SJCRH30 (cell line): ENCODE measurements at places on chromosomes 2 and 18. TPM values are rescaled to one million over a fixed set of nuclear protein-coding genes. Genes with fewer than 3 reads are reported as not detected.
A peak's percentile ranks its signal among the peaks of the same experiment; 100 is the strongest.

The CDCA7 gene
- total RNA-seq, result 68.7 and 76.9 TPM in 2 replicates

The ACVR2A gene
- 23.8 and 27.0 TPM in 2 replicates for total RNA-seq

The ABCG5 gene
- not detected in 2 replicates for total RNA-seq

The ACADL gene
- 1.2 and 1.6 TPM in 2 replicates for total RNA-seq

The CRYGD gene
- total RNA-seq, result not detected in 2 replicates

The GALNT5 gene
- 0.02 TPM in 1 of 2 replicates, not detected in the other for total RNA-seq

The GRHL1 gene
- total RNA-seq, result 0.48 and 0.79 TPM in 2 replicates

DNA sequence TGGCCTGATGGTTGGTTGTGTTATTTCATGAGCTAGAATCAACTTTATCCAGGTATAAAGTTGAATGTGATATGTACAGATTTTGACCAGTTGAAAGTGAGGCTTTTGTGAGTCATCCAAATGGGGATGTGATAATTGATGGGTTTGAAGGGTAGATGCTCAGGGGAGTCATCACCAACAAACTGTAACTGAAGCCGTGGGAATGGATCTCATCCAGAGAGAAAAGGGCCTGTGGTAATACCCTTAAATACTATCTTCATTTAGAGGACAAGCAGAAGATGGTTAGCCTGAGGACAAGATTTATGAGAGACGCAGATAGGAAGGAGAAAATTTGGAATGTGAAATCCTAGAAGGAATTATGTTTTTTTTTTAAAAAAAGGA, 90.5 kb upstream of the MYO3B start:
- no peaks in the 10 kb centered on the region for H3K4me1 ChIP-seq
- H3K27me3 ChIP-seq, result no peaks in the 10 kb centered on the region
- H3K36me3 ChIP-seq, result no peaks in the 10 kb centered on the region
- no peak overlapping the region for H3K27ac ChIP-seq
- no peak for DNase-seq

DNA sequence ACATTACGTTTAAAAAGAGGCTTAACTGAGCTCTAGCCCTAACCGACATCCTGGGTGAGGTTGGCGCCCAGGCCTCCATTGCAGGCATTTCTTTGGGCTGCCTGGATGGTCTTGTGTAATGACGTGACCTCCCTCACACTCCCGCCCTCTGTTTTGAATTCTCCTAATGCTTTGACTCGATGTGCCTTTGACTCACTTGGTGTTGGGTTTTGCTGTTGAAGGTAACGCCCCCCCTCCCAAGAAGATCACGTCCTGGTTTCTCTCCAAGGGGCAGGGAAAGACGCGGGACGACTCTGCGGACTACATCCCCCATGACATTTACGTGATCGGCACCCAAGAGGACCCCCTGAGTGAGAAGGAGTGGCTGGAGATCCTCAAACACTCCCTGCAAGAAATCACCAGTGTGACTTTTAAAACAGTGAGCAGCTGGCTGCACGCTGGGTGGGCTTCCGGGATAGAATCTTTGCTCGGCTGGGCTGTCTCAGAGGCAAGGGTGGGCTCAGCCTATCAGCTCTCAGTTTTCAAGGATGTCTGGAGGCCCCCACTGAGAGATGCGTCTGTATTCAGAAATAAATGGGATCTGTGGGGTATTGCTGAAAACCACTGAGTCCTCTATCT, 87.9 kb upstream of the ATG16L1 start:
- peak overlapping the region; percentile 47 for H3K4me3 ChIP-seq
- H3K4me1 ChIP-seq, result peaks cover 4% of the 10 kb centered on the region; the same call in 1 of the 2 replicates
- no peaks in the 10 kb centered on the region for H3K36me3 ChIP-seq
- H3K27ac ChIP-seq, result peak overlapping the region; percentile 53
- no peaks in the 10 kb centered on the region for H3K27me3 ChIP-seq

- no peaks in the 10 kb centered on the region for H3K27me3 ChIP-seq
- H3K4me1 ChIP-seq, result peaks cover 27% of the 10 kb centered on the region
- H3K27ac ChIP-seq, result no peak overlapping the region; the same call in 1 of the 2 replicates
- H3K36me3 ChIP-seq, result no peaks in the 10 kb centered on the region
- H3K4me3 ChIP-seq, result no peak overlapping the region
- peak; percentile 17 for DNase-seq
Measured at GRCh38 chr2:13021470-13021957, 304.8 kb downstream of the TRIB2 start.

- H3K36me3 ChIP-seq, result no peaks in the 10 kb centered on the region
- no peak for DNase-seq
- H3K27ac ChIP-seq, result no peak overlapping the region
- peaks cover 6% of the 10 kb centered on the region for H3K4me1 ChIP-seq
- no peaks in the 10 kb centered on the region for H3K27me3 ChIP-seq
- no peak overlapping the region for H3K4me3 ChIP-seq
Measured at GRCh38 chr18:9961041-9961440, 47.2 kb downstream of the VAPA start.

GRCh38 chr2:85376291-85377065, 21.9 kb downstream of the ELMOD3 start:
- no peaks in the 10 kb centered on the region for H3K4me1 ChIP-seq
- H3K27me3 ChIP-seq, result no peaks in the 10 kb centered on the region
- DNase-seq, result no peak
- no peak overlapping the region for H3K4me3 ChIP-seq
- peaks cover 26% of the 10 kb centered on the region for H3K36me3 ChIP-seq

- H3K4me3 ChIP-seq, result no peak overlapping the region
- no peak for DNase-seq
- no peaks in the 10 kb centered on the region for H3K27me3 ChIP-seq
- no peak overlapping the region for H3K27ac ChIP-seq
- no peaks in the 10 kb centered on the region for H3K36me3 ChIP-seq
- H3K4me1 ChIP-seq, result peaks cover 29% of the 10 kb centered on the region
Measured at GRCh38 chr2:181310967-181311366, 146.2 kb upstream of the ITGA4 start.

DNA sequence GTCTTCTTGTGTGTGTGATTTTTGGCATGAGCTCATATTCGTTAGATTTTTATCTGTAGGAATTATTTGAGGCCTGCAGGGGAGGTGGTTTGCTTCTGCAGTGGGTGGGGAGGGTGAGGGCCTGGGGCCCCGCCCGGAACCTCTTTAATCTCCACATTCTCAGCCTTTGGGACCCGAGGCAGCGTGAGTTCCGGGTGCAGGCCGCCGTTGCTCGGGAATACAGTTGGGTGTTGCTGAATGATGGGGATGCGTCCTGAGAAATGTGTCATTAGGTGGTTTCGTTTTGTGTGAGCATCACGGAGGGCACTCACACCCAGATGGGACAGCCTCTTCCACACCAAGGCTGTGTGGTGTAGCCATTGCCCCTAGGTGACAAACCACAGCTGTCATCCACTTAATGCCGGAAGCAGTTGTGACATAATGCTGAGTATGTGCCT, 13.7 kb upstream of the GAL3ST2 start:
- no peaks in the 10 kb centered on the region for H3K27me3 ChIP-seq
- H3K36me3 ChIP-seq, result no peaks in the 10 kb centered on the region
- H3K4me3 ChIP-seq, result peak overlapping the region; percentile 16; the same call in 1 of the 2 replicates

- H3K36me3 ChIP-seq, result peaks cover 94% of the 10 kb centered on the region
- peaks cover 8% of the 10 kb centered on the region; the same call in 1 of the 2 replicates for H3K4me1 ChIP-seq
- no peak for DNase-seq
Measured at GRCh38 chr2:69075486-69075885, 62.5 kb downstream of the ANTXR1 start.

GRCh38 chr2:140276661-140277060, 1496.5 kb upstream of the NXPH2 start:
- H3K4me1 ChIP-seq, result no peaks in the 10 kb centered on the region
- no peak overlapping the region for H3K27ac ChIP-seq
- no peak for DNase-seq
- H3K4me3 ChIP-seq, result no peak overlapping the region

- no peak overlapping the region for H3K4me3 ChIP-seq
- DNase-seq, result no peak
- H3K27ac ChIP-seq, result no peak overlapping the region
Measured at GRCh38 chr18:61771861-61772260, 120.9 kb downstream of the RNF152 start.
